GM12892 (cell line): ENCODE measurements at places on chromosomes 2 and 18.

GRCh38 chr2:231640241-231640640, 47.6 kb downstream of the TEX44 start:
- no peak for DNase-seq

DNA sequence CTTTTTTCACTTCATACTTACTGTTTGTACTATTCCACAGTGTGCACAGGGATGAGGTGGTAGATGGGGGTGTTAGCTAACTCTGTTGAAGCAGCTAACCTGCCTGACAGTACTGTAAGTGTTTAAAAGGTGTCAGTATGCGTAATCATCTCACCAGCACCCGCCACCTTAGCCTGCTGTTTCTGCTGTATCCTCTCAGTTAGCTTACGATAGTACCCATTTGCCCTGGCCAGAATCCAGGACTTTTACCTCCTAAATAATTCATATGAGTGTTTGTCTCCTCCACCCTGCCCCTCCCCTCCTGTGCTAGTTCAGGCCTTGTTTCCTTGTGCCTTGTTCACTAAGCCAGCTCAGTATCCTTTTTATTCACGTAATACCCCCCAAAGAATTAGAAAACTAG, 34.2 kb downstream of the TRAPPC12 start:
- no peak for DNase-seq

- no peak for DNase-seq
Observed at GRCh38 chr2:140383781-140384180, 1603.6 kb upstream of the NXPH2 start.

GRCh38 chr2:224584111-224584784, 915 bp downstream of the CUL3 start:
- peak; percentile 17 for DNase-seq

- DNase-seq = no peak
Observed at GRCh38 chr18:25351280-25351775, 638 bp downstream of the ZNF521 start.

- DNase-seq = no peak
Observed at GRCh38 chr18:37397814-37398213, 167.8 kb downstream of the CELF4 start.

- no peak for DNase-seq
Observed at GRCh38 chr2:214560176-214560575, 149.3 kb downstream of the VWC2L start.

GRCh38 chr2:106886916-106887758, 1.2 kb upstream of the ST6GAL2 start:
- DNase-seq = no peak
